ENCODE measurements at places on chromosomes 4 and X.

DNA sequence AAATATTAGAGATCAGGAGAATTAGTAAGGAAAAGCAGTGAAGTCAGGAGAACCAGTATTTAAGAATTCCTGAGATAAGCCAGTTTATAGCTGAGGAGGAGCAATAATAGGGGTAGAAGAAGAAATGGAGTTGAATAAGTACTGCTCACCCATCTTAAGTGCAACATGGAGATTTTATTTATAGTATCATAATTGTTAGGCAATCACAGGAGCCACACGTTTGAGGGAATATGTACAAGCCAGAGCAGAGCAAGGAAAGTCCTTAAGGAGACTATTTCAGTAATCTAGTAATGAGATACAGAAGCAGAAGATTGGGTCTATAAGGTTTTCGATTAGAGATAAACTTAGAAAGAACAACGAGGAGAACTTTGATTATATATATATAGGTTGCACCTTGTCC, 145.0 kb downstream of the KDM6A start:
- no peak for DNase-seq

DNA sequence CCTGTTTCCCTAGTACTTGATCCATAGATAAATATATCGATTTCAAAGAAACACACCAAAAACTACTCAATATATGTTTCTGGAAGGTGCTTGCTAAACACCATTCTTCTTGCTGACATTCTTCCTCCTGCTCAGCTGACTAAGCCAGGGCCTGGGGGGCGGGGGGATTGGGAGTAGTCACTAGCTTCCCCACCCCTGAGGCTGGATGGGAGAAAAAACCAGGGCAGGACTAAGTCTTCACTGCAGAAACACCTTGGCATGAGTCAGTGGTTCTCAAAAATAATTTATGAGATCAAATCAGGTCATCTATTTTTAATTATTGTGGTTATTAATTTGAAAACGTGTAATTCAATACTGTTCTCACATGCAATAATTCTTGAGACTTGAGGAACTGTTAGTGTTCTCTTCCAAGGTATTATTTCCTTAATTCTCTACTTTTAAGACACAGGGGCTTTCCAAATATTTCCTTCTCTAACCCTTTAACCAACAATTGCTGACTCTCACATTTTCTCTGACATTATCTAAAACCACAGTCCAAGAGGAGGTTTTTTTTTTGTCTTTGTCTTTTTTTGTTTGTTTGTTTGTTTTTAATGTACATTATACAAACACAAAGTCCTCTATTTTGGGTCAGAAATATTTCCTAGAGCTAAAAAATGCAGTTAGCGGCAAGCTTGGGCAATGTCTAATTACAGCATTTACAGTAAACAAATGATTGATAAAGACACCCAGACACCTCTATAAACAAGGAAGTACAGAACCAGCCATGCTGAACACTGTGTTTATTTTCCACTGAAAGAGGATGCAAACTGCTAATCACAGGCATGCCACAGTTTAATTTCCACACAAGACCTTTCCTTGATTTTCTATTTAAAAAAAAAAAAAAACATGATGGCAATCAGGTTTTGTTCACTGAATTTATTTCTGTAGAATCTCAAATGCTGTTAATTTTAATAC, 120.3 kb upstream of the USP9X start:
- DNase-seq, result no peak

DNA sequence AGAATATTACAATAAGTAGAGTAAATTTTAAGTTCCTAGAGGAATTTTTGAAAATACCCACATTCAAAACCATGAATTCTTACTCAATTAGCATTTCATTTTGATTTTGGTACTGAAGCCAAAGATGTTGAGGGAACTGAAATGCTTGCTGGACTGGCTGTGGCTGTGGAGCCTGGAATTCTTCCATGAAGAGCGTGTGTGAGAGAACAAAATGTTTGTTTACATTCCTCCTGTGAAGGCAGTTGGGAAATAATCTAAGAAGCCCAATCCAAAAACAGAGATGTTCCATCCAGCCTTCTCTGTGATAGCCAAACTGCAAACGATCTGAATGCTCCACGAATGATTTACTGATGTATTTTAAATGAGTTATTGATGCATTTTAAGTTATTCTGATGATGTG, 3.8 kb upstream of the ADH1B start:
- peak; percentile 52 for DNase-seq

DNA sequence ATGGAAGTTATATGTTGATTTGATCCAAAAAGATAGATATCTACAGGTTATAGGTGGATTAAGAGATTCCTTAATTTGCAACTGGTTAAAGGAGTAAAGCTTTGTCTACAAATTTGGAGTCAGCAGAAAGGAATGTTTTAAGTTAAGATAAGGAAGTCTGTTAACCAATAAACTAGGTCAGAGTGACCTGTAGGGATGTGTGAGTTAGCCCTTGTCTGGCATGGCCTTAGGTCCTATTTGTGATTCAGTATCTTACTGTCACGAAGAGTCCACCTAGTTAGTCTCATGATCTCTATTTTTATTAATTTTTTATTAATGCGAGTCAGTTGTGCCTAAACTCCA, 230.8 kb downstream of the INPP4B start:
- no peak for DNase-seq

GRCh38 chr4:184356366-184356765, 118.0 kb downstream of the IRF2 start:
- DNase-seq, result no peak

GRCh38 chr4:137640838-137641158, 108.5 kb upstream of the PCDH18 start:
- no peak for DNase-seq
